Regular cardiac myocyte (primary cell): ENCODE measurements at places on chromosomes 5 and 9. TPM values are rescaled to one million over a fixed set of nuclear protein-coding genes. Genes with fewer than 3 reads are reported as not detected.

The ARSI gene
- 4.4 and 5.4 TPM in 2 replicates for total RNA-seq

The RGS7BP gene
- total RNA-seq: 0.19 and 0.85 TPM in 2 replicates

The NUP214 gene
- 8.6 and 8.7 TPM in 2 replicates for total RNA-seq

The OBP2B gene
- total RNA-seq: not detected in 2 replicates

The C9 gene
- 0.28 and 0.38 TPM in 2 replicates for total RNA-seq

The GGTA1 gene
- total RNA-seq: not detected in 2 replicates

The ANKRD18A gene
- under 0.01 TPM in 1 of 2 replicates, not detected in the other for total RNA-seq

The IL5 gene
- total RNA-seq: 0.28 TPM in 1 of 2 replicates, not detected in the other

The PTPN3 gene
- 2.3 and 3.5 TPM in 2 replicates for total RNA-seq

The OTULINL gene
- total RNA-seq: 0.19 and 0.56 TPM in 2 replicates

The HAND1 gene
- total RNA-seq: not detected in 2 replicates
